Neural crest cell (in vitro differentiated cells): ENCODE measurements at places on chromosomes 5 and 9.

GRCh38 chr5:31291323-31291854, 97.9 kb downstream of the CDH6 start:
- no peak for DNase-seq

DNA sequence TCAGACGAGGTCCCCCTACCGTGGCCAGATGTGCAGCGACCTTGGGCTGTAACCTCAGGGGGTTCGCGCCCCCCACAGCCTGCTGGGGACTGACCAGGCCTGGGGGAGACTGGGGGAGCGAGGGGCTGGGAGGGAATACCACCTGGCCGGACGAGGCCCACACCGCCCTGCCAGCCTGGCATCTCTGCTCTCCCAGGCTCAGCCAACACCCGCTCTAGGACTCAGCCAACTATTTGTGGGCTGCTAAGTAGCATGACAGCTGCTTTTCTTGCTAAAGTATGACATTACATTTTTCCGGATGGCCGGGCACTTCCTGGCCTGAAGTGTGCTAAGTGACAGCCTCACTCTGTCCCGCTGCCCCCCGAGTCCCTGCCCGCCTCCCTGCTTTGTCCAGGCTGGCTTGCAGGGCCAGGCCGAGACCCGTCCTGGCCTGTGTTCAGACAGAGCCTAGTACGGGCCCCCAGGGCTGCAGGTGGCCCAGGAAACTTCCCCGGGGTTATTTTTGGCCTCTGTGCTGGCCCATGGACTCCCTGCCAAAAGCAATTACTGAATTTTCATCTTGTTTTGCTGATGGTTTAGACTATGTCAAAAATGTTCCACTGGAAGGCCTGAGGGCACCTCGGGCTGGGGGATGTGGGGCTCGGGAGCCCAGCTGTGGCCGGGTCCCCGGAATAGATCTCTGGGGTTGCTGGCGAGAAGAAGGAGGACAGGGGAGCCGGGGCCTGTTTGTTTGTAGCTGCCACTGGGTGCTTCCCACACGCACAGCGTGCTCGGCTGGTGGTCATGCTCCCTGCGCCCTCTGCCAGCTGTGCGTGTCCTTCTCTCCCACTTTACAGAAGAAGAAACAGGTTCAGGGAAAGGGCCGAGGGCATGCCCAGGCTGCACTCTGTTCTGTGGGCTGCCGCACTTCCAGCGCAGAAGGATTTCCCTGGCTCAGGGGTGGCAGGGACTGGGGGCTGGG, 13.4 kb upstream of the SLC2A6 start:
- no peak for DNase-seq

DNA sequence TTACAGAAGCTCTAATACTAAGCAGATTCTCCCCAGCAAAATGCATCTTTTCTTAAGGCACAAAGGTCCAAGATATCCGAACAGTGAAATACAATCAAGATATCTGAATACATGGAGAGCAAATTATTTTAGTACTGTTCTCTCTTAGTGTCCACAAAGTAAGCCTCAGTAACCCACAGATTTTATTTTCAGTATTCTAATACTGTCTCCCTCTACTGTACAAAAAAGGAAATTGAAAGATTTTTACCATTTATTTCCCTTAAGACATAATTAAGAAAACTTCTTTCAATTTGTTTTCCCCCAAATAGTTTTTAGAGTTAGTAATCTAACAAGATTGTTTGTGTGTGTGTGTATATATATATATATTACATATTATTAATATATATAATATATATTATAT, 24.7 kb upstream of the NOL6 start:
- no peak for DNase-seq

DNA sequence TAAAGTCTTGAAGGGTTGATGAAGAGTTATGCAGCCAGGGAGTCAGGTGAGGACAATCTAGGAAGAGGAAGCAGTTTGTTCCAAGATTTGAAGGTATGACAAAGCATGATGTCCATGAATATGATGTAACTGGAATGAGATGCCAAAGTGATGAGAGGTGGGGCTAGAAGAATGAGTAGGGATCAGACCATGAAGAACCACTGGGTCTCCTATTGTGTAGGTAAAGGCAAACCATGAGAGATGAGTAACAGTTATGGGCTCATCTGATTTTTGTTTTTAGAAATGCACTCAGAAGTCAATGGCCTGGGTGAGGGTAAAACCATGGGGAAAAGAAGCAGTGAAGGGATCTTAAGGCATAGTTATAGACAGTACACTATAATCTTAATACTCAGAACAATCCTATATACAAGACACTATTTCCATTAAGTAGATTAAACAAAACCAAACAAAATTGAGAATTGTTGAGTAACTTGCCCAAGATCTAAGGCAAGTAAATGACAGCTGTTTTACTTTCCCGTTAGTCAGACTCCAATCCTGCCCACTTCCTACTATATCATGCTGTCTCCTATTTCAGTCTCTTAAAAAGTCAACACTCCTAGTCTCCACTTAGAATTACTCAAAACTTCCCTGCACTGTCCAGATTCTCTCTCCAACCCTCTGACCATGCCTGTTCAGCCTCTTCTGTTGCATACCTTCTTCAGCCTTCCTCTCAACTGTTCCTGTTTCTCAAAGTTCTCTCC, 393.8 kb upstream of the MEF2C start:
- no peak for DNase-seq

- no peak for DNase-seq
These were observed 5.1 kb upstream of the RALGDS start for GRCh38 chr9:133125941-133126696.

DNA sequence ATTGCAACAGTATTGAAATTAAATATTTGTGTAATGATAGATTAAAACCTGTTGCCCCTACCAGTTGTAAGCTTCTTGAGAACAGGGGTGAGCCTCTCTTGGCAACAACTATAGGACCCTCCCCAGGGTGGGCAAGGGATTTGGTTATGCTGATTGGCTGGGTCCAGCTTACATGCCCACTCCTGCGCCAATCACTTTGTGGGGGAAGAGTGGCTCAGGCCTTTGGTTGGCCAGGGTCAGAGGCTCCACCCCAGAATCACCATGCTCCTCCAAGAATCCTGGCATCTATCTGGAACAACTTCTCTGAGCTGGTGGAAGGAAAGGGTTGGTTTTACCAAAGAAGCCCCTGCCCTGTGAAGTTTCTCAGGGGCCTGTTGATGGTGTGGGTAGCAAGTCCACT, 8.6 kb upstream of the PITX1 start:
- DNase-seq, result no peak

- DNase-seq, result no peak
These were observed 500.0 kb downstream of the CAAP1 start for GRCh38 chr9:26392639-26393038.

DNA sequence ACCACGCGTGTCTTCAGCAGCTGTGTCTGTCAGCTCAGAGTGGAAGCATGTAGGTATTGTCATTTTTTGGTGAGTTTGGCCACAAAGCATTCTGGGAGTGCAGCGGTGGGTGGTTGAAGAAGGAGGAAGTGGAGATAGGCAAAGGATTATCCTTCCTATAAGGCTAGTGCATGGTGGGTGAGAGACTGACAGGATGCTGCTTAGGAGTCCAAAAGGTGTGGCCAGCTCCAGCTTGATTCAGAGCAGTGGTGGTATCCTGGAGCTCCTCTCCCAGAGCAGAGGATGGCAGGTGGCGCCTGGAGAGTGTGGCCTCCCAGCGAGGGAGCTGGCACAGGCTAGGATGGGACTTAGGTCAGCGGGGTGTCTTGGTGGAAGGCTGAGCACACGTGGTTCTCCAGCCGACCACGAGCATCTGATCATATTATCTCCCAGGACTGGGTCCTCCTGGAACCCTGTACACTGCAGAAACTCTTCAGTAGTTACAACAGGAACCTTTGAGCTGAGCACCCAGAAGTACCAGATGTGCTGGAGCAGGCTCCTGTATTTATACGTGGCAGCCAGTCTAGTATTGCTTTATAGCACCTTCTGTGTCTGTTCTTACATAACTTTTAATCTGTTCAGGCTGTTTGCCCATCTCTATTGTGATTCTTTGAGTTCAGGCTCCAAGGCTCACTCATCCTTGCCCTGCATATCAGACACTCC, 29.6 kb downstream of the MAML1 start:
- no peak for DNase-seq

DNA sequence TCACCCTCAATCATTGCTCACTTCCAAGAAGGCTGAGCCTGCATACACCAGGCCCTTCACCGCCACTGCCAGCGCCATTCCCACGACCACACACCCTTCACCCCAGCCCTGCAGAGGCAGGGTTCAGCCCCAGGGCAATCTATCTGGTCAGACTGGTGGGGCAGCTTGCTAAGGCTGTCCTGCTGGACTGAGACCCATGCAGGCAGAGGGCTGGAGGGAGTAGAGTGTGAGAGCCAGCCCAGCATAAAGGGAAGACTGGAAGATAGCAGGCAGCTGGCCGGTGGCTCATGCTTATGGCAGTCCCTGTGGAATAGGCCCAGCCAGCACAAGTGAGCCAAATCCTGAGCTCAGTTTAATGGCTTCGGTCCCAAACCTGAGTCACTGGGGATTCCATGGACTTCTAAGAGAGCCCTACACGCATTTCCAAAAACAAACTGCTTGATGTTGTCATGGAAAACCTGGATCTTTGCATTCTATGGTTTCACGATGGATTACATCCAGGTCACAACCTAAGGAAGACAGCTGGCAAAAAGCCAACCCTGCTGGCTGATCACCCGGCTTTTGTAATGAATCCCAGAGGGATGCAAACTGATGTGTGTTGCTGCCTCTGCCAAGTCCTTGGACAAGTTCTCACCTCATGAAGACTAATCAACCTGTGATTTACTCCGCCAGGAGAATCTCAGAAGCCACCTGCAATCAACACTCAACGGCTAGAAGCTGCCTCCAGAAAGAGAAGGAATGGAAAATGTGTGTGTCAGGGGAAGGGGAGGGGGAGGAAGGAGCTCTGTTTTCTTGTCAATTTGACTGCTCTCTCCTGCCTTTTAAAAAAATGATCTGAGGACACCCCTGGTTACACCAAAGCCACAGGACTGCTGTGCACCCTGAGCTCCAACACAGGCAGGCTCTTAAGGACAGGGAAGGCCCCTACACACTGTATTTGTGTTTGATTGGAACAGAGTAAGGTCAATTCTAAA, 143.6 kb downstream of the LHFPL2 start:
- no peak for DNase-seq

DNA sequence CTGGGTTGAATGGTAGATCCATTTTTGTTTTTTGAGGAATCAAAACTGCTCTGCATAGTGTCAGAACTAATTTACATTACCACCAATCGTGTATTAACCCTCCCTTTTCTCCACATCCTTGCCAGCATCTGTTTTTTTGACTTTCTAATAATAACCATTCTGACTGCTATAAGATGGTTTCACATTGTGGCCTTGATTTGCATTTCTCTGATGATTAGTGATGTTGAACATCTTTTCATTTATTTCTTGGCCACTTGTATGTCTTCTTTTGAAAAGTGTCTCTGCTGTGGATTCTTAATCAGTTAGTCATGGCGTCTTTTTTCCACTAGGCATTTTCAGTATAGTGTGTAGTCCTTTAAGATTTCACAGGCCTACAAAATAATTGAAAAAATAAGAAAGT, 2144.3 kb upstream of the C9orf72 start:
- no peak for DNase-seq

DNA sequence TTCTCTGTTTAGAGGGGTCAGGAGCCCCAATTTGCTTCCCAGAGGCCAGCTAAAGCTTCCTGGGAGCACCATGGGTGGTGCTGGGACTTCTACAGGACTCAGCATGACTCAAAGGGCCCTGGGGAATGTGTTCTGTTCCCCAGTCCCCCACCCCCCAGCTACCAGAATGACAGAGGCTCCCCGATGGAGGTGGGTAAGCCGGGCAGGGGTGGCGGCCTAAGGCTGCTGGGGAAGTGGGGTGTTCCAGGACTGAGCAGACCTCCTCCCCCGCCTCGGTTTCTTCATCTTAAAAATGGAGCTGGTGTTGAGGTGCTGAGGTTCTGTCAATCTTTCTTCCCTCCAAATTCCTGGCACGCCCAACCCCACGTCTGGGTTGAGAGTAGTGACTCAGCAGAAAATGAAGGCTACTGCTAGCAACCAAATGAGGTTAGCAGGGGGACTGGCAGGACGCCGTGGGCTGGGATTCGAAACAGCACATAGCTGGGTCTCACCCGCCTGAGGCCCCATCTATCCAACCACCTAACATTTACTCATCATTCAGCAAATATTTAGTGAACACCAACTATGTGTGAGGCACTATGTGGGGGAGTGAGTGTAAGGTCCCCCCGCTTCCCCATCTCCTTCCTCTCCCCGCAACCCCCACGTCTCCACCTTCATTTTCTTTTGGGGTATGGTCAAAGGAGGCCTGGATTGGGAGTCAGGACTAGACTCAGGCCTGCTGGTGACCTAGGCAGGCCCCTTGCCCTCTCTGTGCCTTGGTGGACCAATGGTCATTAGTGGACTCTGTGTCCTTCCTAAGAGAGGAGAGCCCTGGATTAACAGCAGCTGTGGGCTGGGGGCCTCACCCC, 50.2 kb downstream of the C9orf50 start:
- DNase-seq, result no peak

- DNase-seq, result no peak
These were observed 355 bp downstream of the TLE4 start for GRCh38 chr9:79572032-79572607.

GRCh38 chr9:132997591-132997990, 19.1 kb downstream of the GFI1B start:
- DNase-seq, result no peak

- no peak for DNase-seq
These were observed 103.6 kb downstream of the GTF3C4 start for GRCh38 chr9:132773764-132774339.

GRCh38 chr9:112245126-112245525, 70.0 kb upstream of the SUSD1 start:
- no peak for DNase-seq

GRCh38 chr5:172902497-172903472, 56.4 kb upstream of the RPL26L1 start:
- peak; percentile 24 for DNase-seq

DNA sequence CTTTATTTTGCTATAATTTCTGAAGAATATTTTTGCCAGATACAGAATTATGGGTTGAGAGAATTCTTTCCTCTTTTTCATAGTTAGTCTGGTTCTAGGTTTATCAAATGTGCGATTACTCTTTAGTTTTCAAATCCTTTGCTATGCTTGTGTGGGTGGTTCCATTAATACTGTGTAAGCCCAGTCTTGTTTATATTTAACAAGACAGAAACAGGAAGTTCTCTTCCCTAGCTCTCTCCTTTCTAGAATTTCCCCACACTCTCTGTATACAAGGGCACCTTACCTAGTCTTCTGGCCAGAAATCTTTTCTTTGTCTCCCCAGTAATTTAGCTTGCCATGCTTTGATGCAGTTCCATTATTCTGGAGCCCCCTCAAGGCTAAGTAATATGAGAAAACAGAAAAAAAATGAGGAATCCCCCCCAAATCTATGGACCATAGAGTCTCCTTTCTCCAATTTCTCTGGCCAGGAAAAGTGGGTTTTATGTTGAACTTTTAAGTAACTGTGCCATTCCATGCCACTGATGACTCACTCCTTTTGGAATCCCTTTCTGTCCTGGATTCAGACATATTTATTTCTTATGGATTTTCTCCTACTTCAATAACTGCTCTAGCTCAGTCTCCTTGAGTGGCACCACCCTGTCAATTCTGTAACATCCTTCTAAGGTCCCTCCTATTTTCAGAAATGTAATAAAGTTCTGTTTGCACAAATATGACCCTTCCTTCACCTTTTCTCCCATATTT, 1714.1 kb downstream of the EFNA5 start:
- no peak for DNase-seq
